ENCODE measurements at places on chromosomes 1 and 21.

- no peak for DNase-seq
These were observed 6.2 kb downstream of the SAMD11 start for GRCh38 chr1:929712-930632.

- no peak for DNase-seq
These were observed 63.0 kb upstream of the BACH1 start for GRCh38 chr21:29235714-29236197.

DNA sequence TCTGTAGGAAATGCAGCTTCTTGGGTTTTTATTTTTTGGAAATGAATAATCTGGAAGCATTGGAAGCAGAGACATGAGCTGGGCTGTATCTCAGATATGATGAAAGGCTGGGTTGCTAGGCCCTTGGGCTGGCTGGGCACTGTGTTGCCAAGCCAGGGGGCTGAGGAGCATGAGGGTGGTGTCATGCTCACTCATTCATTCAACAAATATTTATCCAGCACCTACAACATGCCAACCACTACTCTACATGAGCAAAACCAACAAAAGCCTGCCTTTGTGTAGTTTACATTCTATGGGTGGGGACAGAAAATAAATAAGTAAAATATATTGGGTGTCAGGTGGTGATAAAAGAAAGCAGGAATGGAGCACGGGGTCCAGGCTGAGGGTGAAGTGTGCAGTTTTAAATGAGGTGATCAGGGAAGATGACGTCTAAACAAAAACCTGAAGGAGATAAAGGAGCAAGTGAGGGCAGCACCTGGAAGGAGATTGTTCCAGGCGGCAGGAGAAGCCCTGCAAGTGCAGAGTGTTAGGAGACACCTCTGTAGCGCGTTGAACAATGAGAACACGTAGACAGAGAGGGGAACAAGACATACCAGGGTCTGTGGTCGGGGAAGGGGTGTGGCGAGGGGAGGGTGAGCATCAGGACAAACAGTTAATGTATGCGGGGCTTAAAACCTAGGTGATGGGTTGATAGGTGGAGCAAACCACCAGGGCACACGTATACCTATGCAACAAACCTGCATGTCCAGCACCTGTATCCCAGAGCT lies 10.9 kb downstream of the TAGLN2 start:
- no peak for DNase-seq

GRCh38 chr1:167330601-167331293 lies 110.1 kb downstream of the POU2F1 start:
- no peak for DNase-seq

GRCh38 chr1:179447489-179447888 lies 81.7 kb downstream of the AXDND1 start:
- DNase-seq, result no peak

DNA sequence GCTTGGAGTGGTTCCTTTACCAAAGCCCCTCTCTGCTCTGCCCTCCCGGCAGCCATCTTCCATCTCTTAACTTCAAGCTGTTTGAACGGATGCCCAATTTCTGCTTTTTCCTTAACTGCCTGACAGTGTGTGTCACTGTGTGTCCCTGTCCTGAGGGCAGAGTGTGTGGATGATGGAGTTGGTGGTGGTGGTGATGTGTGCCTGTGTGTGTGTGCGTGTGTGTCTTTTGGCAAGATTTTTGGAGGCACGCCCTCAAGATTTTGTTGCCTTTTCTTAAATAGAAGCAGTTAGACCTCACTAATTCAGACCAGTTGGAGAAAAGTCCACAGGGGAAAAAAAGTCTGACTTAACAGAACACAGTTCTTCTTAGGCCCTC lies 30.3 kb downstream of the SERTAD4 start:
- no peak for DNase-seq

- no peak for DNase-seq
These were observed 172.5 kb downstream of the TRABD2B start for GRCh38 chr1:47824716-47825115.

DNA sequence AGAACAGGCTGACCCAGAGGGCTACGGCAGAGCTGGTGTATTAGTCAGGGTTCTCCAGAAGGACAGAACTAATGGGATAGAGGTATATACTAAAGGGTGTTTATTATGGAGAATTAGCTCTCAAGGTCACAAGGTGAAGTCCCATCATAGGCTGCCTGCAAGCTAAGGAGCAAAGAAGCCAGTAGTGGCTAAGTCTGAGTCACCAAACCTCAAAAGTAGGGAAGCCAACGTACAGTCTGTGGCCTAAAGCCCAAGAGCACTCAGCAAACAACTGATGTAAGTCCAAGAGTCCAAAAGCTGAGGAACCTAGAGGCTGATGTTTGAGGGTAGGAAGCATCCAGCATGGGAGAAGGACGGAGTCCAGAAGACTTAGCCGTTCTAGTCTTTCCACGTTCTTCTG lies 179.2 kb downstream of the BACH1 start:
- DNase-seq, result no peak

DNA sequence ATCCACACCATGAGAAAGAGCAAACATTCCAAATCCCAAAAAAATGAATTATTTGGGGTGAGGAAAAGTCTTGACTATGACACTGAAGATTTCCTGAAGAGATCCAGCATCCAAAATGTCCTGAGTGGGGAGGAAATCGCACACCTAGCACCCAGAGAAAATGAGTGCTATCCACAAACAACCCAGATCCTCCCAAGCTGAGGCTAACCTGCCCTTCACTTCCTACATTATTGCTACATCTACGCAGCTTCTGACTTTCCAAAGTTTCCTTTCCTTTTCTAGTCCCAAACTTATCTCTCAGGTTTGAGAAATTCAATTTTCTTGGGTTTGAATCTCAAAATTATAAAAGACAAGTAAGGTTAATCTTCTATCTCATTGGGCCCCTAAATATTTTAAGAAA lies 906 bp upstream of the RGS13 start:
- no peak for DNase-seq

DNA sequence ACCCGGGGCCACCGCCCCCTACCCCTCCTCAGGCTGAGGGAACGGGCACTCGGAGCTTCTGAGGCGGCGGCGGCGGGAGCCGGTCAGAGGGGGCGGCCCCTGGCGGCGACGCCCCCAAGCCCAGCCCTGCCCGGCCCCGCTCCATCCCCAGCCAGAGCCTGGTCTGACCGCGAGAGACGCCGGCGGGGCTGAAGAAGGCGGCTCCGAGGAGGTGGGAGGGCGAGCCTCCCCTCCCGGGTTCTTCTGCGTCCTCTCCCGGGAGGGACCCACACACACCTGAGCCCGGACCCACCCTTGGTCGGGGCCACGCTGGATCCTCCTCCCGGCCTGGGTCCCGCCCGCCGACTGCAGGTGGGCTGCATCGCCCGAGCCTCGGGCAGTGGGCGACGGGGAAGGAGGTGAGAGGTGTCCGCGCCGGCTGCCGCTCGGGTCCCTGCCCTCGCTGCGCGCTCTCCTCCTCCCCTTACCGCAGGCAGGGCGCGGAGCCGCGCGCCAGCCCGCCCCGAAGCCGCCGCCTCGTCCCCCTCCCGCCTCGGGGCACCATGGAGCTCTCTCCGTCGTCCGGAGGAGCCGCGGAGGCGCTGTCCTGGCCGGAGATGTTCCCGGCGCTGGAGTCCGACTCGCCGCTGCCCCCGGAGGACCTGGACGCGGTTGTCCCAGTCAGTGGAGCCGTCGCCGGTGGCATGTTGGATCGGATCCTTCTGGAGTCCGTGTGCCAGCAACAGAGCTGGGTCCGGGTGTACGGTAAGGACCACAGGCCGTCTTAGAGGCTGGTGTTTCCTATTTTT lies at the start of gene RASAL2:
Gene RASAL2 (plus strand): TSS at position 154 of the 788 bp plus-strand sequence. CDS start 389 bp downstream, at position 543.
- DNase-seq, result no peak

DNA sequence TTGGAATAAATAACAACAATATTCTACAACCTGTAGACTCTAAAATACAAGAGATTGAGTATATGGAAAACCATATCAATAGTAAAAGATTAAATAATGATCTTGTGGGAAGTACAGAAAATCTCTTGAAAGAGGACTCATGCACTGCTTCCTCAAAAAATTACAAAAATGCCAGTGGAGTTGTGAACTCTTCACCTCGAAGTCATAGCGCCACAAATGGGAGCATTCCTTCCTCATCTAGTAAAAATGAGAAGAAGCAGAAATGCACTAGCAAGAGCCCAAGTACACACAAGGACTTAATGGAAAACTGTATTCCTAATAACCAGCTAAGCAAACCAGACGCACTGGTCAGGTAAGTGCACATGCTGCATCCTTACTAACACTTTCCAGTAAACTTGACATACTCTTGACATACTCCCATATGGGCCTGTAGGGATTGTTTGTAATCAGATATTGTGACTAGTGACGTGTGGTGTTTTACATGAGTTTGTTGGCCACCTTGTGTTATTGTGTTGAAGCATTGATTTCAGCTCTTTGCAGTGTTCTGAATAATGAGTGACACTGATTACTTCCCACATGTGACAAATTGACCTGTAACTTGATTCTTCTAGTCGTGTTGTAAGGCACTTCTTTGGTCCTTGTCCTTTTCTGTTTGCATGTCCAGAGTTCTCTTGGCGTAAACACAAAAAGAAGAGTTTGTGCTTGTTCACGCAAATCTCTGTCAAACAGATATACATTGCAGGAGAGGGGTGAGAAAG lies 28.0 kb downstream of the MACO1 start:
- no peak for DNase-seq

DNA sequence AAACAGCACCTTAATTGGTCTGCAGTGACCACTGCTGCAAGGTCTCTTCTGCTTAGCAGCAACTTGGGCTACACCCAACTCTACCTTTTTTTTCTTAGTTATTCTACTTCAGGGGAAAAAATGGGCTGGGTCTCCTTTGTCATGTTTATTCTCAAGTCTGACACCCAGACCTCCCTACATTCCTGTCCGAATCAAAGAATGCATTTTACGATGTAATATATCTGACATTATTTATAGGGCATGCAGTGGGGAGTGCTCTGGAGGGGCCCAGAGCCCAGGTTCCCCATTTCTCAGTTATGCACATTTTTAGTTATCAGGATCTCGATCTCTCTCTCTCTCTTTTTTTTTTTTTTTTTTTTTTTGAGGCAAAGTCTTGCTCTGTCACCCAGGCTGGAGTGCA lies 50.5 kb downstream of the OPTC start:
- DNase-seq, result no peak

DNA sequence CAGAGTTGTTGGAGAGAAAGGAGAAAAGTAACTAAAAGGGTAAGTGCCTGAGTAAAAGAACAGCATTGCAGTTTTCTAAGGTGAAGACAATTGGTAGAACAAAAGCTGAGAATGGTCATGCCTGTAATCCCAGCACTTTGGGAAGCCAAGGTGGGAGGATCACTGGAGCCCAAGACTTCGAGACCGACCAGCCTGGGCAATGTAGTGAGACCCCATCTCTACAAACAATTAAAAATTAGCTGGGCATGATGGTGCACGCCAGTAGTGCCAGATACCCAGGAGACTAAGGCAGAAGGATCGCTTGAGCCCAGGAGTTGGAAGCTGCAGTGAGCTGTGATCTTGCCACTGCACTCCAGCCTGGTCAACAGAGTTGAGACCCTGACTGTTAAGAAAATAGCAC lies 15.2 kb upstream of the PGD start:
- no peak for DNase-seq

GRCh38 chr21:27017246-27017645 lies 50.4 kb upstream of the ADAMTS5 start:
- DNase-seq, result no peak

DNA sequence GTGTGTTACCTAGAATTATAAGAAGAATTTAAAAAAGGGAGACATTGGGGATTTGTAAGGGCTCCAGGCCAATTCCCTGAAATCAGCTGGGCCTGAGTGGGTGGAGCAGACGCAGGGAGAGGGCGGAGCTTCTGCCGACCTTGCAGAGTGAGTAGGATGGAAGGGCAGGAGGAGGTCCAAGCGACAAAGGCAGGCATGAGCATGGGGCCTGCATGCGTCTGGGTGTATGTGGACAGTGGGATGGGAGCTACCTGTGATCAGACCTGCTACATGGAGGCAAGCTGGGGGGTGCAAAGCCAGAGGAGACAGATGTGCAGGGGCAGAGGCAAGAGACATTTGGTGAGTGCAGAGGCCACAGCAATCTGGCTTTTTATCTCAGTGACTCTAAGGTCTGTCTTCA lies 105.3 kb upstream of the OLIG2 start:
- no peak for DNase-seq

GRCh38 chr1:234526922-234527321 lies 47.9 kb upstream of the TARBP1 start:
- no peak for DNase-seq

- DNase-seq, result no peak
These were observed 29.7 kb downstream of the EIF2D start for GRCh38 chr1:206582537-206582936.
